ENCODE measurements at places on chromosomes 2 and 18.
A peak's percentile ranks its signal among the peaks of the same experiment; 100 is the strongest.

DNA sequence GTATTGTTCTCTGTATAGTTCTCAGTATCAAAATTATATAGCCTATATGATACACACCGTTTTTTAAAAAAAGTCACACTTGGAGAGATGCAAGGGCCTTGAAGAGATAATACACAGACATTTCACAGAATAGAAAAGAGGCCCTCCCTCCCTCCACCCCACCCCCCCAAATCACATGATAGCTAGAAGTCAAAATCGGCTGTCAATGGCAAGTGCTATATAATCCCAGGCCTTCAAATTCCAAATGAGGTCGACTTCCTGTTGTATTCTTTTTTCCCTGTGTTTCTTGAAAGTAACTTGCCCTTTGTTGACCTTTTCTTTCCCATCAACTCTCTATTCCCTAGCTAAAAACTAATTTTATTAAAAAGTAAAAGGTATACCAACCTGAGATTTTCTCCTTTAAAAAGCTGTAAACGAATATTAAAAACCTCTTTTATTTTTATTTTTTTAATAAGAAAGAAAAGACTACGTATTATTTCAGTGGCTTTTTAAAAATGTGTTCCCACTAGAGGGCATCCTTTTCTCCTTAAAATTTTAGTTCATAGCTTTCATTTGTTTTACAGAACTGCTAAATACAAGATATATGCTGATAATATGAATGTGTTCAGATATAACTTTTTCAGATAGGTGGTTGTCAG is 46.6 kb downstream of the KCMF1 start:
- no peak overlapping the region for H3K4me3 ChIP-seq
- no peak for DNase-seq
- no peaks in the 10 kb centered on the region for H3K27me3 ChIP-seq
- peaks cover 57% of the 10 kb centered on the region for H3K4me1 ChIP-seq
- H3K27ac ChIP-seq: no peak overlapping the region

DNA sequence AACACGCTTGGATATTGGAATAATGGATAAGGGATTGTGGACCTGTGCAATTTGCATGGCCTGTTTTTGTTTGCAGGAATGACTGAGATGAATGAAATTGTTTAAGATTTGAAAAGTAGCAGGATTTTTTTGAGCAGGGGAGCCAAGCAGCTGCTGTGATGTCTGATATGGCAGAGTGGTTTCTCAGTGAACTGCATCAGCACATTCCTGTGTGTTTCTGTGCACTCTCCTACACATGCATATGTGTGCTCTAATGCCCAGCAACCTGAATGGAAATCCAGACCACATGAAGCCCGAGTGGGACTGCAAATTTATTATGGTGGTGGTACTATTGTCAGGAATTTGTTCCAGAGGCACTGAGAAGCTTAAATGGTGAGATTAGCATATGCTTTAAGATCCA is 161.7 kb downstream of the PARD3B start:
- H3K36me3 ChIP-seq: no peaks in the 10 kb centered on the region
- peaks cover 7% of the 10 kb centered on the region for H3K27me3 ChIP-seq
- no peak overlapping the region for H3K27ac ChIP-seq
- no peaks in the 10 kb centered on the region for H3K4me1 ChIP-seq

- no peak for DNase-seq
- no peaks in the 10 kb centered on the region for H3K4me1 ChIP-seq
- H3K27me3 ChIP-seq: no peaks in the 10 kb centered on the region
- no peaks in the 10 kb centered on the region for H3K36me3 ChIP-seq
- H3K27ac ChIP-seq: no peak overlapping the region
Observed at GRCh38 chr18:42620657-42621056, 494.8 kb downstream of the RIT2 start.

GRCh38 chr18:74803769-74804168 is 206.1 kb downstream of the ZNF407 start:
- DNase-seq: no peak
- no peaks in the 10 kb centered on the region for H3K36me3 ChIP-seq
- H3K4me3 ChIP-seq: no peak overlapping the region
- H3K4me1 ChIP-seq: peaks cover 9% of the 10 kb centered on the region

DNA sequence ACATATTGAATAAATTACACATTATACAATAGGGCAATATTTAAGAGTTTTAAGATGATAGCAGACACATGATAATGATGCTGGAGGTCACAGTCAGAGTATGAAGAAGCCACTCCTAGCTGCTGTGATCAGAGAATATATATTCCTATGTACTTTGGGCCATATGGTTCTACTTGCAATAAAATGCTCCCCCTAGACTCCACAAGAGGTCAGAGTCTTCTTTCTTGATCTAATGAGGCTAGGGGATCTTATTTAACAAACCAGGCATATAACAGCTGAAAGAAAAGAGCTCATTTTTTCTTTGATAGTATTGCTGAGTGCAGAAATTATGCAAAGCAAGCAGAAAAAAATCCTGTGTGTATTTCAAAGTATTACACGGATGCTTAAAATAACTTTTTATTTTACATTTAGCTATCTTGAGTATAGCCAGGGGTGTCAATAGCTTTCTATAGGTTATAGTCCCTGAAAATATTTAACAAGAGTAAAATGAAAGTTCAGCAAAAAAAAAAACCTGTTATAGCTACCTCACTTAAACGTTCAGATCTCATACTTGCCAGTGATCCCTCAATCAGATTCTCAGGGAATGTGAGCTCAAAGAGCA is 748.7 kb upstream of the CHAC2 start:
- H3K4me1 ChIP-seq: no peaks in the 10 kb centered on the region
- no peaks in the 10 kb centered on the region for H3K27me3 ChIP-seq
- DNase-seq: no peak
- no peak overlapping the region for H3K27ac ChIP-seq

DNA sequence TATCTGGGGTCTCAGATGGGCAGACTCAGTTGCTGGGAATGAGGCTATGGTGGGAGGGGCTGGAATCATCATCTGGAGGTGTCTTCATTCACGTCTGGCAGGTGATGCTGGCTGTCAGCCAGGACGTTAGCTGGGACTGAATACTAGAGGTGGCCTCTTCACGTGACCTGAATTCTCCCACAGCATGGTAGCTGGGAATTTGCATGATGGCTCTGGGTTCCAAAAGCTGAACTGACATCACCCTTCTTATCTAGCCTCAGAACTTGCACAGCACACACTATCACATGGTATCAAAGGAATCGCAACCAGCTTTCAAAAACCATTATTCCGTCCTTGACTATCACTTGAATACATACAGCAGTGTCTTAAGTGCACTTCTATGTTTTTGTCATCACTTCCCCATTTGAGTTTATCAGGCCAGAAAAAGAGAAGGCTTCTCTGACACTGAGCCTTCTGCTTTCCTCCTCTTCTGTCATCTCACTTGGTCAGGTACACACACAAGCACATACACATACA is 53.0 kb upstream of the LRP2 start:
- no peaks in the 10 kb centered on the region for H3K4me1 ChIP-seq
- H3K36me3 ChIP-seq: no peaks in the 10 kb centered on the region
- no peak for DNase-seq
- no peak overlapping the region for H3K4me3 ChIP-seq
- H3K27me3 ChIP-seq: peaks cover 46% of the 10 kb centered on the region

- no peak overlapping the region for H3K4me3 ChIP-seq
- H3K27ac ChIP-seq: no peak overlapping the region
- H3K4me1 ChIP-seq: peaks cover 58% of the 10 kb centered on the region
- no peaks in the 10 kb centered on the region for H3K27me3 ChIP-seq
Observed at GRCh38 chr2:233358335-233358734, 4.0 kb downstream of the DGKD start.

DNA sequence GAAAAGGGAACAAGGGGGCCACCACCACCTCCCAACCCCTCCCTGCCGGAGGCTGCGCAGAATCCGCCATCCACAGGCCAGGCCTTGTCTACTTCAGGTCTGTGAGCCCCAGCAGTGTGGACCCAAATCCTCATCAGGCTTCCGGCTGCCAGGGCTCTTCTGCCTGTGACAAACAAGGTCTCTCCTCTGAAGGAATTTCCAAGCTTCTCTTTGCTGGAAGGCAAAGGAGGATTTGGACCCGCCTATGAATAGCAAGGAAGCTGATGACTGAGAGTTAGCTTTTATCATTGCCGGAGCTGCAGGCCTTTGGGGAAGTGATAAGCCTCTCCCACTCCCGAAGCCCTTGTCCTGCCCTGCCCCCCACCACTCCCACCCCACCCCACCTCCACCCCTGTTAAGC is 93.7 kb upstream of the SH3BP4 start:
- DNase-seq: no peak
- H3K27ac ChIP-seq: no peak overlapping the region
- peaks cover 2% of the 10 kb centered on the region for H3K27me3 ChIP-seq

DNA sequence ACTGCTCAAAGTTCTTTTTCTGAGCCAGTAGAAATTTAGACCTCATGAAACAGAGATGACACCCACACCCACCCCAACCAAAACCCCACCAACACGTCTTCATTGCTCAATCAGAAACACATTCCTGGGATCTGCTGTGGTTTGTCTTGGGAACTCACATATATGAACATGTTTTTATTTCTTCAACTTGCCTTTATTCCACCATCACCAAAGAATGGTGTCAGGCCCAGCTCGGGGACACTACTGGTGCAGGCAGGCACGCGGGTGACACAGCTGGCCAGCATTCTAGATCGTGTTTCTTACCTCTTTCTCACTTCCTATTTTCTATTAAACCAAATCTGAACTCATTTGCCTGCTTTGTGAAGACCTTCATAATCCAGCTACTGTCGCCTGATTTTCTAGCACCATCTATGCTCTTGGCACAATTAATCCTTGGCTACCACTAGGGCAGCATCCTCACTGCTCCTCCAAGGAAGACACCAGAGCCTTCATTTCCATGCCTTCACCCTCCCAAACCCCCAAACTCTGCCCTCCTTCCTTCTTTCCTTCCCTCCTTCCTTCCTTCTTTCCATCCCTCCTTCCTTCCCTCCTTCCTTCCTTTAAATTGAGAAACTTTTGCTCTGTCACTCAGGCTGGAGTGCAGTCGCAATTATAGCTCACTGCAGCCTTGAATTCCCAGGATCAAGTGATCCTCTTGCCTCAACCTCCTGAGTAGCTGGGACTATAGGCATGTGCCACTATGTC is 157.1 kb downstream of the BCL2 start:
- DNase-seq: no peak
- peaks cover 72% of the 10 kb centered on the region for H3K36me3 ChIP-seq
- H3K27me3 ChIP-seq: no peaks in the 10 kb centered on the region
- peak overlapping the region; percentile 78 for H3K4me3 ChIP-seq
- H3K4me1 ChIP-seq: peaks cover 91% of the 10 kb centered on the region
- peak overlapping the region; percentile 95 for H3K27ac ChIP-seq

DNA sequence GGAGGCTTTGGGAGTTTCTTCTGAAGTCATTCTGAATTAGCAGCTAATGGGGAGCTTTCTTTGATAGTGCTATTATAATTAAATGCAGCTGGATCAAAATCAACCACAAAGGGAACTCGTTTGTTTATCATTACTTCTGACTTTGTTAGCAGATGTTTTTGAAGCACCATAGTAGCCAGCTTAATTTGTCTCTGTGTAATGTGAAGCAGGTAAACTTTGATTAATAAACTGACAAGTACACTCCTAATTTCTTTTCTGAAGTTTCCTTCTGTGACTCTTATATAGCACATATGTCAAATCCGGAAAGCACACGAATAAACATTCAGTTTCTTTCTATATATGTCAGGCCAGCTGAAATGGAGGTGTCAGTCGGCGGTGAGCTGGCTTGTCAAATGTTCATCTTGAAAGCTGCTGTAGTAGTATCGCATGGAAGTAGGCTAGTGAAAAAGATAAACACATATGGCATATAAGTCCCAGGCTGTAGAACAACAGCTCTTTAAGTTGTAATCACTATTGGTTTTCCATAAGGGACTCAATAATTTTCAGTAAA is 451.9 kb upstream of the ZEB2 start:
- no peaks in the 10 kb centered on the region for H3K36me3 ChIP-seq
- H3K4me1 ChIP-seq: no peaks in the 10 kb centered on the region
- no peak overlapping the region for H3K27ac ChIP-seq
- H3K27me3 ChIP-seq: no peaks in the 10 kb centered on the region

GRCh38 chr2:25363733-25364132 is 22.0 kb upstream of the DNMT3A start:
- peak overlapping the region; percentile 50 for H3K27ac ChIP-seq
- no peaks in the 10 kb centered on the region for H3K36me3 ChIP-seq
- H3K4me3 ChIP-seq: peak overlapping the region; percentile 27

DNA sequence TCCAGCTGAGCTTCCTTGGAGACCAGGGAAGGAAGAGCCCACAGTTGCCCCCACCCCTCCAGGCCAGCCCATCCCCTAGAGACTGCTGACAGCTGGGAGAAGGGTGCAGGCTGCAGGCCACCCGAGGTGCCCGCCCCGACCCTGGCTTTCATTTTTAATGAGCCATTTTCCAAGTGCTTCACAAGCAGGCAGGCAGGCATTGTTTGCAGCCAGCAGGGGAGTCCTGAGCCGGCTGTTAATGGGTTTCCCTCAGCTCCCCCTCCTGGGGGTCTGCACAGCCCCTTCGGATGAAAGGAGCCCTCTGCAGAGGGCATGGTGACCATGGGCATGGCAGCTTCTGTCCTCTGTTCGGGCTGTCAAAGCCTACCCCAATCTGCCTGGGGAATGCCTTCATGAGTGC is 94.5 kb downstream of the ZBTB7C start:
- no peak overlapping the region for H3K27ac ChIP-seq
- H3K27me3 ChIP-seq: peaks cover 2% of the 10 kb centered on the region
- H3K36me3 ChIP-seq: no peaks in the 10 kb centered on the region
- no peak overlapping the region for H3K4me3 ChIP-seq
- DNase-seq: no peak

- no peaks in the 10 kb centered on the region for H3K27me3 ChIP-seq
- H3K4me1 ChIP-seq: no peaks in the 10 kb centered on the region
- no peak overlapping the region for H3K27ac ChIP-seq
- H3K4me3 ChIP-seq: no peak overlapping the region
Observed at GRCh38 chr2:129467012-129467779, 512.3 kb upstream of the RAB6C start.

GRCh38 chr2:4930704-4931103 is 761.5 kb upstream of the SOX11 start:
- H3K27me3 ChIP-seq: no peaks in the 10 kb centered on the region
- no peaks in the 10 kb centered on the region for H3K4me1 ChIP-seq
- DNase-seq: no peak
- H3K27ac ChIP-seq: no peak overlapping the region

DNA sequence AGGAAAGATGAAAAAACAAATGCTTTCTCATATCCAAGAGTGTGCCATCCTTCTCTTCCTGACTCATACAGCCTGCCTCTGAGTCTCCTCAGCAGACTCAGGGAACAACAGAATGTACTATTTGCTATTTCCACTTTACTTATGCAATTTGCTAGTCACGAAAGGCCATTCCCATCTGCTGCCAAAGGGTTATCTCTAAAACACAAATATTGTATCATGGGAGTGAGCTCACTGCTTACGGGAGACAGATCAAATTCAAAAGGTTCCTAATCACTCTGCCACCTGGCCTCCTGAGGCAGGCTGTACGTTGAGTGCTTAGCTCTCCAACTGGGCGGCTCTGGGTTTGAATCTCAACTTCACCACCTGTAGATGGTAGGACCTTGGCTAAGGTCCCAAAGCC is 92.0 kb downstream of the GAREM1 start:
- DNase-seq: no peak
- no peaks in the 10 kb centered on the region for H3K36me3 ChIP-seq
- peaks cover 5% of the 10 kb centered on the region for H3K27me3 ChIP-seq
- H3K27ac ChIP-seq: no peak overlapping the region
- no peaks in the 10 kb centered on the region for H3K4me1 ChIP-seq

GRCh38 chr2:150981826-150982225 is 279.8 kb downstream of the RBM43 start:
- no peaks in the 10 kb centered on the region for H3K36me3 ChIP-seq
- no peaks in the 10 kb centered on the region for H3K4me1 ChIP-seq
- no peak for DNase-seq
- H3K4me3 ChIP-seq: no peak overlapping the region
- H3K27me3 ChIP-seq: peaks cover 3% of the 10 kb centered on the region

- H3K4me1 ChIP-seq: no peaks in the 10 kb centered on the region
- H3K4me3 ChIP-seq: no peak overlapping the region
- no peak for DNase-seq
- no peak overlapping the region for H3K27ac ChIP-seq
- H3K36me3 ChIP-seq: no peaks in the 10 kb centered on the region
- H3K27me3 ChIP-seq: no peaks in the 10 kb centered on the region
Observed at GRCh38 chr18:62832282-62832681, 116.9 kb downstream of the PHLPP1 start.

Measured in activated CD4-positive, alpha-beta T cell treated with anti-CD3 and anti-CD28 coated beads, Interleukin-2, amount 10 ng/mL, durations not matched to agents 7 days and 5 days (primary cell).